BJ (cell line): ENCODE measurements at places on chromosomes 6 and 20.

- no peak for DNase-seq
Measured at GRCh38 chr6:141809901-141810300, 322.8 kb upstream of the GJE1 start.

DNA sequence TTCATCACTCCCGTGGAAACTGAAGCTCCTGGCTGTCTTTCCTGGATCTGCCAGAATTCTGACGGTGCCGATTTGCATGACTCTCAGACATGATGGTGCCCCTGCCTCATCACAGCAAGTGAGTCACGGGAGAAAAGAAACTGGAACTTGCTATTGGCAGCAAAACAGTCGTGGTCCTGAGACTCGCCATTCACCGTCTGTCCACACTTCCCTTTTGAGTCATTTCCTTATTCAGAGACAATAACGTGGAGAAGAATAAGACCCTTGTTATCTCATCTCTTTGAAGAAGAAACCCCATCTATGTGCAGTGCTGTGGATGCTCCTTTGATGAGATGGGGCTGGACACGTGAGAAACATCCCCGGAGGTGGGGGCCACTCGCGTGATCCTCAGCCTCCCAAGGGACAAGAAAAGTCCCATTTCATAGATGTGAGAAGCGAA lies 4.2 kb downstream of the GPR31 start:
- no peak for DNase-seq

DNA sequence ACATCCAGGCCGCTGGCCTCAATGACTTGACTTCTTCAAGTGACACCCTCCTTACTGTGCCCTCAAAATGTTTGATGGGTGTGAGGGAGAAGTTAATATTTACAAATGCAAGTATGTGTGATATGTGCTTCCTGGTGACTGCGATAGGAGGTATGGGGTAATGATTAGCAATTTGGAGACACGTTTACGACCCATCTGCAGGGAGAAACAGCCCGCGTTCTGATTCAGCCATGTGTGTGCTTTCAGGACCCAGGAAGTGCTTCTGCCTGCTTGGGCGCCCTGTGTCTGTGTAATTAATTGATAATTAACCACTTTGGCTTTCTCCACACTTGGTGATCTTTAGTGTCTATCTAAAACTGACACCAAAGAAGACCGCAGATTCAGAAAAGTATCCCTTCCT lies 25.0 kb downstream of the SIRPA start:
- no peak for DNase-seq

GRCh38 chr6:93086351-93086750 lies 333.0 kb downstream of the EPHA7 start:
- no peak for DNase-seq

DNA sequence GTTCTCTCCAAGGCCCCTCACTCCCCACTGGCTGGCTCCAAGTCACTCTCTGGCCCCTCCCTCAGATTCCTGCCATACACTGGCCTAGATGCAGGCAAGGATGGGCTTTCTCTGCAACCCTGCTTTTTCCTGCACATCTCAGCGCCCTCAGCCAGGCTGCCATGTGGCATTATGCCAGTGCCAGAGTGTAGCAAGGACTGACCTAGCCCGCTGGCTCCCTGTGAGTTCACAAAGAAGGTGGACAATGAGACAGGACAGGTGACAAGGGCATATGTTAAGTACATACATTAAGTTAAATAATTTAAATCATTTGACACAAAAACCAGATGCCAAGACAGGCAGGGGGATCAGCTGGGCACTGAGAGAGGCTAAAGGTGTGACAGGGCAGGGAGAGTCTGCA lies 394.6 kb downstream of the ZFAND3 start:
- DNase-seq, result no peak

- DNase-seq, result no peak
Measured at GRCh38 chr20:1264727-1265126, 1.4 kb upstream of the SNPH start.

- DNase-seq, result no peak
Measured at GRCh38 chr20:43961541-43962471, 47.2 kb downstream of the TOX2 start.

DNA sequence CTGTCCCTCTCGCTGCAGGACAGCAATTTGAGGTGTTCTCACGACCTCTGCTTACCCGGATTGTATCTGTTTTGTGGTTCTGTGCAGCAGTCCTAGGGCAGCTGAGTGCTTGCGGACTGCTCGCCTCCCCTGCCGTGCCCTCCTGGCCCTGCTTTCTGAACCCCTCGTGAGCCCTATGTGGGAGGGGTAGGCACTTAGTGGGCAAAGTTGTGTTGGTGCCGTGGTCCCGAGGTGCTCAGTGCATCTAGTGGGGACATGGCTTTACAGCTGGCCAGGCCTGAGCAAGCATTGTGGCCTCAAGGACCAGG lies 5.2 kb downstream of the TMEM181 start:
- no peak for DNase-seq
